ENCODE measurements at places on chromosomes 2 and 18.

- DNase-seq = peak; percentile 17
Observed at GRCh38 chr18:62187543-62188510, 772 bp downstream of the RELCH start.

DNA sequence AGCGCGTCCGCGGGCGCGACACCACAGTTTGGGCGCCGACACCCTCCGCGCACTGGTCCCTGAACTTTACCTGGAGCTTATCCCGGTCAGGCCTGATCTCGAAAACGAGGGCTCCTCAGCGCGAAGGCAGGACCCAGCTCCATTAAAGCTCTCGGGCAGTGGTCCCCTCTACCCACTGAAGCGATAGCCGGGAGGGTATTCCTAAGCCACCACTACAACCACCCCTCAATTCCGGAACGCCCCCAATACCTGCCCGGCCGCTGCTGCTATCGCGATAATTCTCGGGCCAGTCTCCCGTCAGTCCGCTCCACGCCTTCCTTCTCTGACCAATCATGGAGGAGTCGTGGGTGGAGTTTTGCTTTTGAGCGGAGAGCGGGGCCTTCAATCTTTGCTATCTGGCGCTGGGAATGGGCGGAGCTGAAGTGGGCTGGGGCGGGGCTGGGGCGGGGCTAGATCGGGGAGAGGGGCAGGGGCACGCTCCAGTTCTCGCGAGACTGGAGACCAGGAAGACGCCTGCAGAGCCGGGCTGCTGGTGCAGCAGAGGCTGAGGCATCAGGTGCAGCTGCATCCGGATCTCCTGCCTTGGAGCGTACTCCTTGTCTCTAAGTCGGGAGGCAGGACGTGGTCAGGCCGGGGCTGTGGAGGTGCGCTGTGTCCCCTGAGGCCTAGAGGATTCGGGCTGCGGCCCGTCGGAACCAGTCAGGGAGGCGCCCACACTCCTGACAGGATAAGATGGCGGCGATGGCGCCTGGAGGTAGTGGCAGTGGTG, at the start of the genes PIGN and RELCH:
PIGN (minus strand) TSS at position 283 of the 769 bp plus-strand sequence. CDS start 25,703 bp downstream, outside the sequence.
RELCH (plus strand) TSS at position 482 of the 769 bp plus-strand sequence; CDS start at position 733, 251 bp downstream.
- DNase-seq = peak; percentile 97

DNA sequence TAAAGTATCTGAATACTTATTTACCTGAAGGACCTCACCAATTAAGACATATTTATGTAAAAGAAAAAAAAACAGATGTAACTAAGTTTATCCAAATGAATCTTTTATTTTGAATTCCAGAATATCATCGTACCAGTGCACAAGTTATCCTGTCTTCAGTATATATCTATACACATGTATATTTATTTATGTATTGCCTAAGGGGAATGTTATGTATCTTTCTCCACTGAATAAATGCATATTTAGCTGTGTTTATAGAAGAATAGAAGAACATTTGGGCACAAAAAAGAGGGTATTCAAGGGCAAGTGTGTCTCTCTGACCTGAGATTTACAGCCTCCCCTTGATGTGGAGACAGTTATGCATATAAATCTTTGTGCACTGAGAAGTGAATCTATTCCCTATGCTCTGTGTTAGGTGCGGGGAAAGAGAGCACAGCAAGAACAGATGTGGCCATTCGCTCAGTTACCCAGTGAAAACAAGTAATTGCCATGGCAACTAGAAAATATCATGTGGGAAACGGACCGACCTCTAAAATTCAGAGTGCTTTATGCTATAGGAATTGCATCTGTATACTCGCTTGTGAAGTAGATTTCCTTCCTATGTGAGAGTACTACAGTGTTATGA, 39.5 kb upstream of the ASXL3 start:
- no peak for DNase-seq

GRCh38 chr18:53241161-53241560, 901.2 kb downstream of the DCC start:
- no peak for DNase-seq

DNA sequence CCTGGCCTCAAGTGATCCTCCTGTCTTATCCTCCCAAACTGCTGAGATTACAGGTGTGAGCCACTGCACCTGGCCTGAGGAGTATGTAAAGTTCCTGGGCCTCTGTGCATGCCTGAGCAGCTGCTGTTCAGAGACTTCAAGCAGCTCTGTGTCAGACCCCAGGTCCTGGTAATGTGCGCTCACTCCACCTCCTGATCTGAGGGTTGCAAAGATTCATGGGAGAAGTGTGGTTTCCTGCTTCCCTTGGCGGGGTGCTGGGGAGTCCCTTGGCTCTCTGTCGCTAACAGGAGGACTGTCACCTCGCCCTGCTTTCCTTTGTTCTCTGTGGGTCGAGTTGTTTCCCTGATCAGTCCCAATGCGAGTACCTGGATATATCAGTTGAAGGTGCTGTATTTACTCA, 8.6 kb upstream of the IL36A start:
- DNase-seq = no peak

GRCh38 chr2:3770724-3771415, 67.5 kb downstream of the DCDC2C start:
- DNase-seq = no peak

DNA sequence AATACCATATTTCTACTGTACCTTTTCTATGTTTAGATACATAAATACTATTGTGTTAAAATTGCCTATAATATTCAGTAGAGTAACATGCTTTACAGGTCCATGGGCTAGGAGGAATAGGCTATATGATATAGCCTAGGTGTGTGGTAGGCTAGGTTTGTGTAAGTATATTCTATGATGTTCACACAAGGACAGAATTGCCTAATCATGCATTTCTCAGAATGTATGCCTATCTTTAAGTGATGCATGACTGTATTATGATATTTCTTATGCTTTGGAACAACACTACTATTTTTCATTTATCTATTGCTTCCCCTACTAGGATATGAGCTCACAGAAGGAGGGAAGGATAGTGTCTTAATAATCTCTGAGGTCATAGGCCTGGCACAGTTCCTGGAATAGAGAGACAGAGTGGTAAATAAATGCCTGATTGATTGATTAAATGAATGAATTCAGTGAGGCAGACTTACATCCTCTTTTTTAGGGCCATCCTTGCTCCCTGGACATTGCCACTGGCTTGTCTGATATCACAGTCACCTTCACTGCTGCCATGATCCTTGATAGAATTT, 121.0 kb downstream of the MYO3B start:
- no peak for DNase-seq

DNA sequence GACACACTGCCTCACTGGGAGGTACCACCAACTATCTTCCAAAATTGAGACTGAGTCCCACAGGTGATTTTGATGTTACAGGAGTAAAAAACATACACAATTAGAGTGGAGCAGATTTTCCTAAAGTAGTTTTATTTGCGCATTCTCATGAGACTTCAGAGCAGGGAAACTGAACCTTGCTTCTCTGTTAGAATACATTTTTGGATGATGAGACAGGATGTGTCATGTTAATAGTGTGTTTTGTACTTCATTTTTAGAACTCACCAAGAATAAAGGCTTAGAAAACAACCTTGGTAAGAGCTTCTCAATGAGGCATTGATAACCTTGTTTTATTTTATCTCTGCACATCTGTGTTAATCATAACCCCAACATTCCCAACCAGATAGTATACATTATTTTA, 310.2 kb upstream of the GALNT5 start:
- no peak for DNase-seq

DNA sequence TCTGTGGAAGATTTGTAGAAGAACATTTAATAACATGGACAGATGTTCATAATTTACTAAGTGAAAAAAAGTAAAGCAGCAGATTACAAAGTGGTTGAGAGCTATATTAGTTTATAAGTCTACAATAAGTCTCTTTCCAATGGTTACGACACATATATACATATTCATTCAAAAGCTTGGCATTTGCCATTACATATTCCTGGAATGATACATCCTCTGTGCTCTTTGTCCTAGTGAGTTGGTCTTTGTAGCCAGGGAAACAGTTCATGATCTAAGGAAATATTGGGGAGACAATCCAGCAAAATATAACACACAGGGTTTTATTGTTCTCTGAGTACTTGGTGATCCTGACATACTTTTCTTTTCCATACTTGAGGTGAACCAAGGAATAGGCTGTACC, 32.5 kb upstream of the SOS1 start:
- no peak for DNase-seq

GRCh38 chr2:227228061-227228667, 63.7 kb downstream of the COL4A3 start:
- no peak for DNase-seq

DNA sequence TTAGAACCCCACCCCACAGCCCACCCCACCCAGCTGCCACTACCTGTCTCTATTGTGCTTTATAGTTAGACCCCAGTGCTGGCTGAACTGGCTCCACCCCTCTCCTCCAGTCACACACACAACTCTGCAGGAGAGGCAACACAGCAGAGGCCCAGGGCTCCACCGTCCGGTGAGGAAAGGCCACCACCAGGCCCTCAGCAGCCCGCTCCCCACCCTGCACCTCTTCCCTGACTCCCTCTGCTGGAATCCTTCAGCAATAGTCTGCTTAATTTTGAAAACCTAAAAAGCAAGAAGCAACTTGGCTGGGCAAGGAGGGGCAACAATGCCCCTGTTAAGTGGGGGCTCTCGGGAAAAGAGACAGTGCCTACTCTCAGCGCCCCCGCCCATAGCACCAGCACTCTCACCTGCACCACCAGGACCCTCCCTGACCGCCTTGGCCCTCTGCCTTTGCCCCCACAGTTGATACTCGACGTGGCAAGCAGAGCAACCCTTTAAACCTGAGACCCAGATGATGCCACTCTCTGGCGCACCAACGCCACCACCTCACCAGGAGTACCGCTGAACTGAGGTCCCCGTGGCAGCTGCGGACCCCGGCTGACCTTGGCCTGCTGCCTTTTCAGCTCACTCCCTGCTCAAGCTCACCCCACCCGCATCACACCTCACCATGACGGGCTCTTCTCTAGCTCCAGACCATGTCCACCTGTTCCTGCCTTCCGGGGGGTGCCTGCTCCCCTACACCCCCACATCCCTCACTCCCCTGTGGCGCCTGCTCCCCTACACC, 45.7 kb downstream of the NDUFA10 start:
- DNase-seq = no peak

GRCh38 chr2:45001869-45002385, 7.3 kb downstream of the SIX2 start:
- no peak for DNase-seq

DNA sequence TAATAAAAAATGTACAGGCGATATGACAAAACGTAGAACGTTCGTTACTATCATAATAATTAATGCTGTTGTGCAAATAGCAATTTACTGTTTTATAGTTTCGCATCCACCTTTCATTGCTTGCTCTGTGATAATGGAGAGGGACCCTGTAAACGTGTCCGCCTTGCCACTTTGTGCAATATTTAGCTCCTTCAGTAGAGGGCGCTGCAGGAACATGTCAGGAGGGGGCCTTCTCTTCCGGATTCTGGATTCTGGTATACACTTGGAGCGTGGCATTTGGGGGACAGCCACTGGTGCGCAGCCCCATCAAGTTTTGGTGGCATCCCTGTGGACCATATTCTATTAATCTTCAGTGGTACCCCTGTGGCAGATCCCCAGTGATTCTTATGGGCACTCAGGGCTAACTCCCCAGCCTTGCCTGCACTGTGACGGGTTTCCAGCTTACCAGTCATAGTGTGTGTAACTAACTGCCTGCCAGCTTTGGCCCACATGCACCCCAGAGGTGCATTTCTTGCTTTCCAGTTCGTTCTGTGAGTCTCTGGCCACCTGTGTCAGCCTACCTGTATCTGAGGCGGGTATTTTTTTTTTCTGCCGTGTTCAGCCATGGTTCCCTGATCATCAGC, 140.3 kb downstream of the CYRIA start:
- DNase-seq = no peak

DNA sequence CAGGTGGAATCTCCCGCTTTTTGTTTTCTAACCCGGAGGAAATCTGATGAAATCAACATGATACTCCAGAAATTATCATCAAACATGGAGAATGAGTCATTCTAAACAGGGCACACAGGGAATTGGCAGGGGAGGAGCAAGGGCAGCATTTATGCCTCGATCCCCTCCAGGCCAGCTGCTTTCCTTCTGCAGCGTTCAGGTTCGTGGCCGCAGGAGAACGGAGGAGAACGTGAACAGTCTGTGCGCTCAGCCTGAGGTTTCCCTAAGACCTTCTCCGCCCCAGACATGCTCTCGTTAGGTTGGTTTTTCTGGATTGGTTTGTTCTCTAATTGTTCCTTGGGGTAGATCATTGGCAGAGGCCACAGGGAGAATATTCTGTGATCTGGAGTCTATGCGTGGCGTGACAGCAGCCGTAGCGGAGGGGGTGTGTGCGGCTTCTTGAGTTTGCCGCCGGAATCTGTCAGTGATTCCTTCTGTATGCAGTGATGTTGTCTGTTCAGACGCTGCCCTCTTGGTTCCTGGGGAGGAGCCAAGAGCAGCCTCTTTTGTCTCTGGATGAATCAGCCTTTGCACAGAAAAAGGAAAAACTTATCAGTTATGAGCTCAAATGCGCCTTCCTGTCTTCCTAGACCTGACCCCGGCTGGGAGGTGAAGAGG, 75.9 kb downstream of the SH3BP4 start:
- no peak for DNase-seq

DNA sequence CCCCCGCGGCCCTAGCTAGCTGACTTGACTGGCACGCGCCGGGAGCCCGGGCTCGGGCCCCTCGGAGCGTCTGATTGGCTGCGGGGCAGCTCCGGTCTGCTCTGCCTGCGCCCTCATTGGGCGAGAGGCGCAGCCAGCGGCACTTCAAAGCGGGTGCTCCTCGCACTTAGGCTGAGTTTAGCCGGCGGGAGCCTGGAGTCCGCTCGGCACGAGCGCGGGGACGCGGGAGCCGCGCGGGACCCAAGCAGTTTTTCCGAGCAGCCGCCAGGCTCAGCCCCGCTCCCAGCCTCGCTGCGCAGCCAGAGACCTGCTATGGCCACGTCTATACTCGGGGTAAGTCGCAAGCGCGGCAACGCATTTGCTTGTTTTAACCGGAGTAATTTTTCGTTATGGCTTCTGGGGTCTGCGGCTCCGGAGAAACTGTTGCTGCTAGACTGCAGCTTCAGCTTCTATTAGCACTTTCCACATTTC, at the start of gene SP9:
SP9 (plus strand) TSS at position 174 of the 471 bp plus-strand sequence; CDS start at position 313, 139 bp downstream.
- peak; percentile 67 for DNase-seq

DNA sequence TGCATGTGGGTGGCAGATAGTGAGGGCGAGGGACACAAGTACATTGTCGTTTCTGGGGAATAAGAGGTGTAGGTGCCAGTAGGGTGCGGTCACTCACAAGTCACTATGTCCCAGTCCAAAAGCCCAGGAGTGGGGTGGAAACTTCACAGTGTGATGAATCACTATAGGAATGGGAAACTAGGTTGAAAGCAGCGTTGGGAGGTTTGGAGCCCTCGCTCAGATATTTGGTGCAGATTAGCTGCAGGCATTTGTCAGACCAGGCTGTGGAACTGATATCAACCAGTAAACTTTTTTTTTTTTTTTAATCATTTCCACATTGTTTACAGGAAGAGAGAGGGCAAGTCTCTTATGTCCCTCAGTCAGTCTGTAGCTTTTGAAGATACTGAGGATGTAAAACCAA, 121.8 kb downstream of the CERS6 start:
- DNase-seq = no peak

DNA sequence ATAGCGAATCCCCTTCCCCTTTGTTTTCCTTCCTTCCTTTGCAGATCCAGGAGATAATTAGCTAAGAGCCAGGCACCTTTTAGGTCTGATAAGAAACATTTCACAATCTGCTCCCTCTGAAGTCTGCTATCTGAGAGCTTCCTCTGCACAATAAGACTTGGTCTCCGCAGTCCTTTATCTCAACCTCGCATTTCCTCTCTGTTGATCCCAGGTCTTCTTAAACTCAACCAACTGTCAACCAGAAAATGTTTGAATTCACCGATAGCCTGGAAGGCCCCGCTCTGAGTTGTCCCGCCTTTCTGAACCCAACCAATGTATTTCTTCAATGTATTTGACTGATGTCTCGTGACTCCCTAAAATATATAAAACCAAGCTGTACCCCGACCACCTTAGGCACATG, 78.4 kb upstream of the CTDP1 start:
- no peak for DNase-seq

GRCh38 chr2:106147665-106148064, 46.4 kb downstream of the UXS1 start:
- DNase-seq = no peak

Data from DMS79 (cell line).